ENCODE measurements at places on chromosomes 6 and 20. TPM values are rescaled to one million over a fixed set of nuclear protein-coding genes. Genes with fewer than 3 reads are reported as not detected.

- DNase-seq: no peak
These were observed 8.6 kb upstream of the LY6G5C start for GRCh38 chr6:31689249-31690110.

DNA sequence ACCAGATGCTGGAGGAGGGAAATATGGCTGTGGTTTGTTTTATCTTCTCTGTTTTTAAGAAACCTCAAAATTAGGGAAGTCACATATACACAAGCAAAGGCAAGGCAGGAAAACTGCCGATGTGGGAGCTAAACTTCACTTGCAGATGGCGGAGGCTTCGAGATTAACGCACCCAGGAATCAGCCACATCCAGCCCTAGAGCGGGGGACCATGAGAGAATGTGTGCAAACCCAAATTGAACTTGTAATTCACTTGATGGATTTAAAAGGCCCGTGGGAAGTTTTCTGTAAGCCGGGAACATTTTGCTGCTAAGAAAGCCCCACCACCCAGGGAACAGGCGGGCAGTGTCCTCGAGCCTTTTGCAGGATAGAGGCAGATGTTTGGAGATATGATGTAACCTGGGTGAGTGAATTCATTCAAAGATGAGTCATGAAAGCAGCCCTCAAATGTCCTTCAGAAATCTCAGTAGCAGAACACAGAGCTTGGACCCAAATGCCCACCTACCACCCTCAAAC, 39.9 kb downstream of the PREX1 start:
- DNase-seq: no peak

Gene NTSR1
- 0.12 TPM for polyA plus RNA-seq

GRCh38 chr20:56468316-56469076, at the start of gene RTF2:
RTF2 (plus strand) TSS chr20:56468627; CDS start chr20:56468698, 71 bp downstream.
- peak; percentile 95 for DNase-seq

Gene MTFR2
- polyA plus RNA-seq: 4.1 TPM

DNA sequence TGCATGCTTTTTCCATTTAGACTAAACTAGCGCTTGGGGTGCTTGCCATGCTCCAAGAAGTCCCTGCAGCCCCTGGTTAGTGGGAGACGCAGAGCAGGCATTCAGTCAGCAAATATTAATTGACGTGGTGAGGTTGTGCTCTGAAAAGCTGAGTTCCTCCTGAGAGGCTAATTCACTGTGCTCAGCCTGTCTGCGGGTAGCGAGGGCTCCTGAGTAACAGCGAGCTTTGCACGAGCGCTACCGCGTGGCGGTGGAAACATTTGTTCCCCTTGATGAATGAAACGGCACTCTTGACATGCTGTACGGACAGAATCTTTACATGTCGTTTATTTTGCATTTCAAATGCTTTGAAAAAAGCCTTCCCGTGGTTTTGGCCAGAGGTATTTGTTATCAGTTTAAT, 170.6 kb upstream of the AGPAT4 start:
- DNase-seq: peak; percentile 27

- DNase-seq: no peak
These were observed 105.9 kb downstream of the TRERF1 start for GRCh38 chr6:42345696-42346416.

GRCh38 chr20:58099291-58099935, 129.0 kb downstream of the ANKRD60 start:
- DNase-seq: no peak

DNA sequence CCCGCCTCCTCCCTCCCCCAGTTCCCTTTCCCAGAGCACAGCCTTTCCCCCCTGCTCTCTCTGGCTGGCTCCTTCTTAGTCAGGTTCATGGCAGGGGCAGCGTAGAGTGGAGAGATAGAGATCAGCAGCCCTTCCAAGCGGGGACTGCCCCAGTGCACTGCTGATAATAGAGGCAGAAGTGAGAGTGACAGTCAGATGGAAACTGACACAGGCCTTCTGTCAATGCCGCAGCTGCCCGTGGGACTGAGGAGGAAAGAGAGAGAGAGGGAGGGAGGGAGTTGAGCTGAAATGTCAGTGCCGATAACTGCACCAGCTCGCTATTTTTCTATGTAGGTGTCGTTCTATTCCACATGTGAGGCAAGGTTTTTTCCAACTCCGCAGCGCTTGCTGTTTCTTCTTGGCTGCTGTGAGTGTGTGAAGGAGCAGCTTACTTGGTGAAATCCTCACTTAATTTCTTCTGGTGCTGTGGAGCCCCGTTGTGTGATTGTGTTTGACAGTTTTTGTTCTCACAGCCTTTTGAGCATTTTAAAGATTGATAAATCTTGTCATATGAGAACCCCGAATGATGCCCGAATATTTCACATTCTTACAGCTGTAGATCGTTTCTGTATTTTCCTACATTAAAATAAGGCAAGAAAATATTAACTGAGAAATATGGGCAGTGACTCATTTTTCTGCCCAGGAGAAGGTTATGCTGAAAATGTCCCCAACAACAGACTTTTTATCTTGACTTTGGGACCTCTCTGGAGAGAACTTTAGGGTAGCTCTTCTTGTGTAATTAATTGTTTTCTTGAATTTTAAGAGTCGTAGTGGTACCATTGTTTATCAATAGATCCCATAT, 386.4 kb upstream of the MMS22L start:
- DNase-seq: peak; percentile 13

Gene ADGRF1
- polyA plus RNA-seq: 0.54 TPM

- no peak for DNase-seq
These were observed 13.0 kb downstream of the ATRN start for GRCh38 chr20:3483784-3484183.

DNA sequence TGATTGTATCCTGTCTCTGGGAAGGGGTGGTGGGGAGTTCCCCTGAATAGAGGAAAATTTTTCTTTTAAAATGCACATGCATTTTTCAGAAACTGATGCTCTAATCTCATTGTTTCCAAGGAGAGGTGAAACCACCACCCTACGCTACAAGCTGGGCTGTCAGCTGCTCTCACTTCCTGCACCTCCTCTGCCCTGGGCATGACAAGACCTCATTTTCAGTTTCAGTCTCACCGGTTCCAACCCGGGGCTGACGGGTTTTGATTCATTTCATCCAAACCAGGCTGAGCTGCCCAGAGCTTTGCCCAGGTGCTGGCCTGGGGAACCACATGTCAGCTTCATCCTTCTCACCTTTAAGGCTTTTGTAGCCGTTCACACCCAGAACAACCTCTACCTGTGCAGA, 99.7 kb downstream of the EYA2 start:
- no peak for DNase-seq

All from right lung (tissue), 10 donors.